ENCODE measurements at places on chromosomes 1 and 21. TPM values are rescaled to one million over a fixed set of nuclear protein-coding genes. Genes with fewer than 3 reads are reported as not detected.

DNA sequence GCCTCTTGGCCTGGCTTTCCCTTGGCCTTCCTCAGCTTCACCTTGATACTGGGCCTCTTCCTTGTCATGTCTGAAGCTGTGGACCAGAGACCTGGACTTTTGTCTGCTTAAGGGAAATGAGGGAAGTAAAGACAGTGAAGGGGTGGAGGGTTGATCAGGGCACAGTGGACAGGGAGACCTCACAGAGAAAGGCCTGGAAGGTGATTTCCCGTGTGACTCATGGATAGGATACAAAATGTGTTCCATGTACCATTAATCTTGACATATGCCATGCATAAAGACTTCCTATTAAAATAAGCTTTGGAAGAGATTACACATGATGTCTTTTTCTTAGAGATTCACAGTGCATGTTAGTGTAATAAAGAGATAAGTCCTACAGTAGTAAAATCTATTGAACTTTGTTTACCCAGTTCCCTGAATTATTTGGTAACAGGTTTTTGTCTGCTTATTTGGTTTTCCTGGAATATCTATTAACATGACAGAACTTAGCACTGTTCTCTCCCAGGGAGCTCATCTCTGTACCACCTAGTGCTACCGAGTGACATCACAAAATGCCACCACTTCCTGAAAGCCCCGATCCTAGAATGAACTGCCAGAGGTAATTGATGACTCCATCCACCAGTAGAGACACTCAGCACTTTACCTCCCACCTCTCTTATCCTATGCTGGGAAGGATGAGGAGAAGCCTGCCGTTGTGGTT, 22.2 kb downstream of the UBE2T start:
- DNase-seq: no peak

- DNase-seq: no peak
These were observed 192.2 kb downstream of the DYRK1A start for GRCh38 chr21:37558676-37559211.

The PRUNE1 gene
- total RNA-seq: 21.3 TPM

The C1orf115 gene
- total RNA-seq: 21.4 TPM

The PIGR gene
- total RNA-seq: 1.1 TPM

- no peak for DNase-seq
These were observed 212.0 kb downstream of the PRDM2 start for GRCh38 chr1:13911697-13912619.

GRCh38 chr1:84795966-84796600, 96.9 kb downstream of the LPAR3 start:
- no peak for DNase-seq

GRCh38 chr1:15738416-15739113, 2.5 kb downstream of the SLC25A34 start:
- no peak for DNase-seq

DNA sequence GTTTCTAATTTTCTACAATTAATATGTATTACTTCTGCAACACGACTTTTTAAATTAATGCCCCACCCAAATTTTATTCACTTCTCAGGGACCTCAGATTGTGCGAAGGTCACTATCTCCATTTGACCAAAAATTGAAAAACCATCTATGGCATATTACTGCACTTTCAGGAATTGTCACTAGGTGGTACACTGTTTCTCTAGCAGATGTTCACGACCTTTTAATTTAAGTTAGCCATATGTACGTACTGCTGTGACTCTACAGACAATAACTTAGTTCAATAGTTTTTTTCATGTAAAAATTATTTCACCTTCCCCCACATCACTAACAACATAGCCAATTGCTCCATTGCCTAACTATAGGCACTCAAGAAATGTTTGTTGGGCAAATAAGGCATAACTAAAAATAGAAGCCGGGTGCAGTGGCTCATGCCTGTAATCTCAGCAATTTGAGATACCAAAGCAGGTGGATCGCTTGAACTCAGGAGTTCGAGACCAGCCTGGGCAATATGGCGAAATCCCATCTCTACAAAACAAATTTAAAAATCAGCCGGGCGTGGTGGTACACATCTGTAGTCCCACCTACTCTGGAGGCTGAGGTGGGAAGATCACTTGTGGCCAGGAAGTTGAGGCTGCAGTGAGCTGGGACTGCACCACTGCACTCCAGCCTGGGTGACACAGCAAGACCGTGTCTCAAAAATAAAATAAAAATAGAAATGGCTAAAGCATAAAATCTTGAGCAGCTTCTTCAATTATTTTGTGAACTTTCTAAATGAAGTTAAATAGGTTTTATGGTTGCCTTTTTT, 75.7 kb upstream of the PKN2 start:
- peak; percentile 27 for DNase-seq

The CBR3 gene
- total RNA-seq: 11.1 TPM

The CYB561D1 gene
- total RNA-seq: 29.0 TPM

The BACE2 gene
- 14.3 TPM for total RNA-seq

DNA sequence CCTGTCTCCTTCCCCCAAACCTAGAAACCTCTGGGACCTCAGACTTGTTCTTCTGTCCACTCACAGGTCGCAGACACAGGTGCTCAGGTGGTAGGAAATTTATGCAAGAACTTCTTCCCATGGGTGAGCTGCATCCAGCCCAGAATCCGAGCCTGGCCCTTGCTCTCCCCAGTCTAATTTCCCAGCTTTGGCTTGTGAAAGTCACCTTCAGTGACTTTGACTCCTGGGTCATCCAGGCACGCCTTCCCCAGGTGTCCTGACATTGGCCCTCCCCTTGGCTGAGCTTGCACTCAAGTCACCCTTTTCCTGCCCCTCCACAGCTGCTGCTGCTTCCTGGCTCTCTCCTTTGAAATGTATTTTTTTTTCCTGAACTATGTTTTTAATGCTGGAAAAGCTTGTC, 6.6 kb downstream of the IPO13 start:
- DNase-seq: no peak

DNA sequence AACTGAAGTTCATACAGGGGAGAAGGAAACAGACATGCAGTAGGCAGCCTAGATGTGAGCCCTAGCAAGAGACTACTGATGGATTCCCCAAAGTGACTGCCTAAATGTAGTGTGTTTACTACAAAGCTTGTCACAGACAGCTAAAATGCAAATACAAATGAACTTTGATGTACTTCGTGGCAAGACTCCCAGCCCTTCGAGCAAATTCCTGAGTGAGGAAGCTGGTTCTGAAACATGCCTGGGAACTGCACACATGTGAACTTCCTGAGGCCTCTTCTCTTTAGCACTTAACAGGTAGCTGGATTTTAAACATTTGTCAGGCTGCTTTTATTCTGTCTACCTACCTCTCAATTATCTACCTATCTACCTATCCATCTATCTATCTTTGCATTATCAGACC, 6.7 kb upstream of the IRF2BP2 start:
- DNase-seq: no peak

The RGSL1 gene
- not detected for total RNA-seq

The FAM72A gene
- total RNA-seq: 2.3 TPM

The LCE1E gene
- total RNA-seq: not detected

DNA sequence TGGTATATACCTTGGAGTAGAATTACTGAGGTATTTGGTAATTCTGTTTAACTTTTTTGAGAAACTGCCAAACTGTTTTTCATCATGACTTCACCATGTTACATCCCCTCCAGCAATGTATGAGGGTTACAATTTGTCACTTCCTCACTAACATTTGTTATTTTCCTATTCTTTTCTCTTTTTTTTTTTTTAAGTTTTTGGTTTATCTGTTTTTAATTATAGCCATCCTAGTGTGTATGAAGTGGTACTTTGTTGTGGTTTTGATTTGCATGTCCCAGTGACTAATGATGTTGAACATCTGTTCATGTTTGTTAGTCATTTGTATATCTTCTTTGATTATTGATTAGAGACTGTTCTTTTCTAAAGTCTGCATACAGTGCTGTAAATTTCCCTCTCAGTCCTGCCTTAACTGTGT, 147.3 kb downstream of the HS2ST1 start:
- DNase-seq: peak; percentile 57

DNA sequence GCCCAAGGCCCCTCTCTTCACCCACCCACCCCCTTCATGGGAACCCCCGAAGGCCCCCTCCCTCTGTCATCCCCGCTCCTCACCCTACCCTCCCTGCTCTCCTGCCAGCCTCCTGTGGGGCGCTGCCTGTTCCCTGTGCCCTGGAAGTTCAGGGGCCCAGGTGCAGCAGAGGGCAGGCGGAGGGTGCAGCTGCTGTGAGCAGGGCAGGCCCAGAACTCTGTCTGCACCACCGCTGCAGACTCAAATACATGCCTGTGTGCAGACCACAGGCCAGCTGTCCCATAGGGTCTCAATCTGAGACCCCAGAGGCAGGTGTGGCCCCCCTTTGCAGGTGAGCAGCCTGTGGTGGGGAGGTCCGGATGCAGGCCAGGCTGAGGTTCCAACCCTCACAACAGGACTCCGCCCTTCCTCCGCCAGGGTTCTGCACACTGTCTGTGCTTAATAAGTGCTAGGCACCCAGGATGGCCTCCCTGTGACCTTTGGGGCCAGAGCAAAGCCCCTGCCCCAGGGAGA, 62.5 kb downstream of the WNT9A start:
- peak; percentile 3 for DNase-seq

GRCh38 chr1:11740258-11741192, 4.6 kb downstream of the AGTRAP start:
- DNase-seq: no peak

The ECM1 gene
- 1.9 TPM for total RNA-seq

GRCh38 chr1:81069856-81070255, 730.9 kb upstream of the ADGRL2 start:
- DNase-seq: no peak

The TSPAN1 gene
- total RNA-seq: not detected

The PRAMEF18 gene
- total RNA-seq: not detected

The TTC24 gene
- 26.6 TPM for total RNA-seq

DNA sequence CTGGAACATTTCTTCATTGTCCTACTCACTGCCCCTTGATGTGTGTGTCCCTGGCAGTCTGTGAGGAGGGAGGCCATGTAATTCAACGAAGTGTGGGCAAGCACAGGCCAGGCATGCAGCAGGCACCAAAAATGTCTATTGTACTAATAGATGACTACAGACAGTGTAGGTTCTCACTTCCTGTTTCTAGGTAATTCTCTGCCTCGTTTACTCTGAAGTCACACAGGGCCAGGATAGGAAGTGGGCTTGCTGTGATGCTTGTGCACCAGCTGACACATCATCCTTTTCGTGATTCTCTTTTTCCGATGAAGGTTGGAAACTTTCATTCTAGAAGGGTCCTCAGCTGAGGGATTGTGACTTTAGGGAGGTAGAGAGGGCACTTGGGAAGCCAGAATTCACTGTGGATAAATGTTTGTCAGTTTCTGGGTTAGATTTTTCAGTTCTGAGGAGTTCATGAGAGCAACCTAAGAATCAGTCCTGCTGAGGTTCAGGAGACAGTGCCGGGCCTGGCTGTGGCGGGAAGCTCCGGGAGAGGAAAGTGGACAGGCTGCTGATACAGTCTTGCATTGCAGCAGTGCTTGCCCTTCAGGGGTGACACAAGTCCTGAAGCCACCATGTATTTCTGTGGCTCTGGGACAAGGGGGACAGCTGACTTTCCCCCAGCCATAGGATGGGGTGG, 4.3 kb upstream of the CSF1 start:
- DNase-seq: peak; percentile 84

GRCh38 chr1:69911301-69911801, 294.0 kb downstream of the LRRC40 start:
- no peak for DNase-seq

The RGS1 gene
- 154 TPM for total RNA-seq

DNA sequence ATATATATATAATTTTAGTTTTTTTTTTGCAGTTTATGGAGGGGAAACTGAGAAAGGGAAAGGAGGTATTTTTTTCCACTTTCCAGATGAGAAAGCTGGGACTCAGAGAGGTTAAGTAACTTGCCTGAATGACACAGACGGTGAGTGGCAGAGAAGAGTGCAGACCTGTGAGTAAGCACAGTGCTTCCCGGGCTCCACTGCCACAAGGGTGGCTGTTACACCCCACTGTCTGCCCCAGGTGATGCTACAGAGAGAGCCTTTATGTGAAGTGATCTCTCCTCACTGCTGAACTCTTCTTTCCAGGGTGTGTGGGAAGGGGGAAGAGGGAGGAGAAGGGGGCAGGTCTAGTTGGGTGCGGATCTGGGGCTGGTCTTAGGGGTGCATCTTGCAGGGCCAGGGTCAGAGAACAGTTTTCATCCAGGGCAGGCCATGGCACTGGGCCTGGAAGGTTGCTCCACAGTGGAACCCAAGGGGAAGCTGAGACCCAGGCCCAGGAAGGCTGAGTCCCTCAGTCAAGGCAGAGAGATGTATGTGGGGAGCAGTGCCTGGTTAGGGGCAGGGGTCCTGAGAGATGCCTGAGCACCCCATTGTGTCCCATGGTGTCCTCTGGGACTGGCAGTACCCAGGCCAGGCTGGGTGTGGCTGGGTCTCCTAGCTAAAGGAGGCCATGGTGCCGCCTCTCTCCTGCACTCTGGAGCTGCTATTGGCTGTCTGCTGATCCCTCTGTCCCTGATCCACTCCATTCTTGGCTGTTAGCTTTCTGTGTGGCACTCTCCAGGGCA, 357.5 kb downstream of the PTPRU start:
- DNase-seq: no peak

DNA sequence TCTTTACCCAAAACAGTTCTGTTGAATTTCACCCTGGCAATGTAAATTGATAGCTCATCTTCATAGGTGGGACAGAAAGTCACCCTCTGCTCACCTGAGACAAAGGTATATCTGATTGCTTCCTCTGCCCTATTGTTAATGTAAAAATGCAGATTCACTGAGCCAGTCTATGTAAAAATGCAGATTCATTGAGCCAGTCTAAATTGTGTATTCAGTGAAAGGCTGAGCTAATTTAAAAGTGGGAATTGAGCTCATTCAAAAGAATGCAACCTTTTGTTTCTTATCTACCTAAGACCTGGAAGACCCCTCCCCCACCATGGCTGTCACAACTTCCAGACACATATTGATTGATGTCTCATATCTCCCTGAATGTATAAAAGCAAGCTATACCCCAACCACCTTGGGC, 4.8 kb upstream of the MYSM1 start:
- DNase-seq: no peak

DNA sequence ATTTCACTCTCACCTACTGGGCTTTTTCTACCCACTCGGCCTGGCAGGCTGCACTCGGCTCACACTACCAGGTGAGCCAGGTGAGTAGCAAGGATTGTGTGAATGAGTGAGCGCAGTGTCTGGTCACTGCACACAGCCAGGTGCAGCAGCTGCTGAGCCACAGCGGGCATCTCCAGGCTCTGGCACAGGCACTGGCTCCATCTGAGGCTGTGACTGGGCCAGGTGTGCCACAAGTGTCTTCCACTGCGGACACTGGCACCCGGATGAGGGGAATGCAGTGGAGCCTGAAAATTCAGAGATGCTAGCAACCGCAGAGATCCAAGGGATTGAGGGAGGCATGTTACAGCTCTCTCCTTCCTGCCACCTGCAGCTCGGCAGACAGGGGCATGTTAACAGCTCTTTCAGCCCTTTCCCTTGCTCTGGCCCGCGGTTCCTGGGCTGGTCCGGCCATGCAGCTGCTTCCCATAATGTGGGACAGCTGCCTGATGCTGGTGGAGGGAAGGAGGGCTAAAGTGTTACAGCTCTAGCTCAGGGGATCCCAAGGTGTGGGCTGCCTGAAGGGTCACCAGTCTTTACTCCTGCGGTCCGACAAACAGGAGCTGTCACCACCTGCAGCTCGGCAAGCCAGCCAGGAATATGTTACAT, 1038.3 kb downstream of the AMY1C start:
- no peak for DNase-seq

The ST6GALNAC5 gene
- total RNA-seq: not detected

The MNDA gene
- total RNA-seq: 10.1 TPM

GRCh38 chr1:49424782-49425181, 599.0 kb downstream of the AGBL4 start:
- DNase-seq: no peak
